Globus pallidus (tissue), 1 donor: ENCODE measurements at places on chromosomes 5 and 9.

GRCh38 chr5:29296548-29296947 is 1896.9 kb upstream of the CDH6 start:
- no peak for DNase-seq

GRCh38 chr5:132006331-132007120 is 4.9 kb downstream of the ACSL6 start:
- DNase-seq, result no peak

- DNase-seq, result no peak
These were observed 65.3 kb downstream of the RXRA start for GRCh38 chr9:134391319-134392231.

DNA sequence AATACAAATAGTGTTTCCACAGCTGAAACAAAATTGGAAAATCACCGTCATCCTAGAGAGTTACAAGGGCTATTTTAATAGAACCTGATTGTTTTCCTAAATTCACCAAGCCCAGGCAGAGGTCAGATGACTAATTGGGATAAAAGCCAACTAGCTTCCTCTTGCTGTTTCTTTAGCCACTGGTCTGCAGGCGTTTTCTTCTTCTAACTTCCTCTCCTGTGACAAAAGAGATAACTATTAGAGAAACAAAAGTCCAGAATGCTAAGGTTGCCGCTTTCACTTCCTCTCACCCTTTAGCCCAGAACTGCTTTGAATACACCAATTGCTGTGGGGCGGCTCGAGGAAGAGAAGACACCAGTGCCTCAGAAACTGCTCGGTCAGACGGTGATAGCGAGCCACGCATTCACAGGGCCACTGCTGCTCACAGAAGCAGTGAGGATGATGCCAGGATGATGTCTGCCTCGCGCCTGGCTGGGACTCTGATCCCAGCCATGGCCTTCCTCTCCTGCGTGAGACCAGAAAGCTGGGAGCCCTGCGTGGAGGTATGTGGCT is at the start of gene TLR4:
TLR4 (plus strand) TSS at position 380 of the 552 bp plus-strand sequence; CDS start at position 450, 70 bp downstream.
- peak; percentile 86 for DNase-seq

GRCh38 chr9:13354733-13355132 is 75.2 kb upstream of the MPDZ start:
- no peak for DNase-seq

- DNase-seq, result no peak
These were observed 6.1 kb upstream of the IFNK start for GRCh38 chr9:27518006-27518405.

- DNase-seq, result no peak
These were observed 35.1 kb upstream of the TMEM252 start for GRCh38 chr9:68575817-68576216.

GRCh38 chr5:141512390-141512910 is 23.6 kb downstream of the PCDHGC5 start:
- DNase-seq, result no peak

- no peak for DNase-seq
These were observed 161.9 kb downstream of the MAPKAP1 start for GRCh38 chr9:125544988-125545651.

- no peak for DNase-seq
These were observed 11.2 kb downstream of the ACO1 start for GRCh38 chr9:32395510-32396216.

DNA sequence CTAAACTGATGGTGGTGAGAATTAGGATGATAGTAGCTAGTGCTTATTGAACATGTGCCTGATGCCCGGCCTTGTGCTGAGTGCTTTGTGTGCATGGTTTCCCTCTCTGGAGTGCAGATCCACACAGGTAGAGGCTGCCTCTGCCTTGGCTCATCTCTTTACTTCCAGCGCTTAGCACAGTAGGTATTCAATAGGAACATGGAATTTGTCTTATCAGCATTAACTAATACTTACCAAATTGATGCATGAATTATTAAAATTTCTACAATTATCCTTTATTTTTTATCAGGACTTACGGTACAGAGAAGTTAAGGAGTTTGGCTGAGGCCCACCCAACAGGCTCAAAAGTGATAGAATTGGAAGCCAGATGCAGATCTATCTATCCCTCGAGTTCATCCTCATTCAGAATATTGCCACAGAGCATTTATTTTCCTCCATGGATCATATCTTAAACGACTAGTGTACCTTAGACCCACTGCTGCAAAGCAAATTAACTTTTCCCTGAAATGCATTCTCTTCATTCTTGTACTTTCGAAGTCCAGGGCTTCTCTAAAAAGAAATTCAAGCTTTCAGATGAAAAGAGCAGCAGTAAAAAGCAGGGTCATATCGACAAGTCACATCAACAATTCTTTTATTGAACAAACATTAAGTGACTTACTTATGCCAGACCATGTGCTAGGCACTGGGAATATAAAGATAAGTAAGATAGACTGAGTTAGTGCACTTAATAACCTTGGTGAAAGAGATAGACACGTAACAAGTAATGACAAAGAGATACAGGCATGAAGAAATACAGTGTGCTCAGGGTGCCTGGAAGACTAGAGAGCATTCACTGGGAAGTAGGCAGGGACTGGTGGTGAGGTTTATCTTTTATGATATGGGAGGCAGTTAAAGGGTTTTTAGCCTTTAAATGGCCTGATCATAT is 290.0 kb downstream of the ARRDC3 start:
- no peak for DNase-seq

GRCh38 chr9:69980591-69980990 is 63.1 kb upstream of the MAMDC2 start:
- no peak for DNase-seq

- DNase-seq, result no peak
These were observed 14.2 kb downstream of the SLIT3 start for GRCh38 chr5:169286572-169287300.
